NCI-H2029 treated with DMSO at 0.1 percent for 48 hours (cell line): ENCODE measurements at places on chromosomes 3 and 15.

GRCh38 chr3:81492040-81492439 lies 269.4 kb downstream of the GBE1 start:
- DNase-seq = no peak

DNA sequence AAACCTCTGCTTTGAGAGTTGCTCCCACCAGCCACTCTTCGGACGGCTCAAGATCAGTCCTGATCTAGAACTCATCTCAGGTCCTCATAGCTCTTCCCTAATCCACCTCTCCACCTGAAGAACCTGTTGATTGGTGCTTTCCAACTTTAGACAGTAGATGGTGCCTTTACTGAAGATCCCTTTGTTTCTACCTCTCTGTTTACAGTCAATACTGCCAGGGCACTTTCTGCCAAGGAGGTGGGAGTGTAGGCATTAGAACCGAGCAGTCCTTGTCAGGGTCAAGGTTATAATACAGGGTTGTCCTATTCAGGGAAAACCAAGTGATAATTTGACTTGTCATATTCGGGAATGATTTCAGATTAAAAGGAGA lies 1.2 kb downstream of the CGNL1 start:
- no peak for DNase-seq

GRCh38 chr15:59814409-59814808 lies 125.3 kb upstream of the BNIP2 start:
- DNase-seq = no peak

DNA sequence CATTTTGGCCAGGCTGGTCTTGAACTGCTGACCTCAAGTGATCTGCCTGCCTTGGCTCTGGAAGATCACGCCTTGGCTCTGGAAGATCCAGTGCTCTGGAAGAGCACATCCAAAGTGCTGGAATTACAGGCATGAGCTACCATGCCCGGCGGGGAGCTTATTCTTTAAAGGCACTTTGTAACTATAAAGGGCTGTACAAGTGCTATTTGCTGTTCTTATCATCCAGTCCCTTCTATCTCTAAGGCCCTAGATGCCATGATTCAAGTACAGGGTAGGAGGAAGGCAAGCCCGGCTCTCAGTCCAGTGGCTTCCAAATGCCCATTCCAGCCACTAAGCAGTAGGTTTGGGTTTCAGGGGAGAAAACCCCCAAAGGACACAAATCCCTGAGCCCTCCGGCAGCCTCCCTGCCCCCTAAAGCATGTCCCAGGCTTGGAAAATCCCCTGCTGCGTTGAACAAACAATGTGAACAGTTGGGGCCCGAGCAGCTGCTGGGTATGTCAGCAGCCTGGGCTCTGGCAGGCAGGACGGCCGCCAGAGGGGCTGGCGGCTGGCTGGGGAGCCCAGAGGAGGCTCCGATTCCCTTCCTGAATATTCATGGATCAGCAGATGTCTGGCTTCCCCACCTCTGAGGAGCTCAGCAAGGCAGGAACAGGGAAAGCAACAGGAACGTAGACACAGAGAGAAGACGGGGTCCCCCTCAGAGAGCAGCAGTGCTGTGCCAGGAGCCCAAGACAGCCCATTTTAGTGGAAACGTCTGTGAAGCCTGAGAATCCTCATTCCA lies 7.7 kb downstream of the IGDCC4 start:
- DNase-seq = no peak

DNA sequence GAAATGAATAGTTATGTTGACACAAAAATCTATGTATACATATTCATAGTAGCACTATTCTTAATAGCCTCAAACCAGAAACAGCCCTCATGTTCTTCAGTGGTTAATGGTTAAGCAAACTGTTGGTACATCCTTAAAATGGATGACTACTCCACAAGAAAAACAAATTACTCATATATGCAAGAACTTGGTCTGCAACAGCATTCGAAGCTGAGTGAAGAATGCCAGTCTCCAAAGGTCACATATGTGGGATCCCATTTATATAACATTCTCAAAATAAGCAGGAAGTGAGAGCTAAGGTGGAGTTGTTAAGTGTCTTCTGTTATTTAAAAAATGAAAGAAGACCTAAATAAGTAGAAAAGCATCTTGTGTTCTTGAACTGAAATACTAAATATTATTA lies 365.7 kb downstream of the GABRG3 start:
- no peak for DNase-seq
